ENCODE measurements at places on chromosomes 5 and 9.
A peak's percentile ranks its signal among the peaks of the same experiment; 100 is the strongest.

DNA sequence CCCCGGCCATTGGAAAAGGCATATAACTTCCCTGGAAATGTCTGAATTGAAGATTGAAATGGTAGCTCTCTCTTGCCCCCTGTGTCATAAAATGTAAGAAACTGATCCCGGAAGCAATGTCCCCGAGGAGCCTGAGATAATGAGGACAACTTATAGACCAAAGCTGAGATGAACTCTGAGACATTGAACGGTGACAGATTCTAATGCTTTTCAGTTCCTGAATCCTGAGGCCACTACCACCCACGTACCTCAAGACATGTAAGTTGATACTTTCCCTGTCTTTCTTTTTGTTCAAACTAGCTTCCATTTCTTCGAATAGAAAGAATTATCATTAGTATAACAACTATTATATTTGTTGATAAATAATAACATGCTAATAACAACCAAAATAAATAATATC lies 51.0 kb downstream of the KIF4B start:
- DNase-seq = no peak

DNA sequence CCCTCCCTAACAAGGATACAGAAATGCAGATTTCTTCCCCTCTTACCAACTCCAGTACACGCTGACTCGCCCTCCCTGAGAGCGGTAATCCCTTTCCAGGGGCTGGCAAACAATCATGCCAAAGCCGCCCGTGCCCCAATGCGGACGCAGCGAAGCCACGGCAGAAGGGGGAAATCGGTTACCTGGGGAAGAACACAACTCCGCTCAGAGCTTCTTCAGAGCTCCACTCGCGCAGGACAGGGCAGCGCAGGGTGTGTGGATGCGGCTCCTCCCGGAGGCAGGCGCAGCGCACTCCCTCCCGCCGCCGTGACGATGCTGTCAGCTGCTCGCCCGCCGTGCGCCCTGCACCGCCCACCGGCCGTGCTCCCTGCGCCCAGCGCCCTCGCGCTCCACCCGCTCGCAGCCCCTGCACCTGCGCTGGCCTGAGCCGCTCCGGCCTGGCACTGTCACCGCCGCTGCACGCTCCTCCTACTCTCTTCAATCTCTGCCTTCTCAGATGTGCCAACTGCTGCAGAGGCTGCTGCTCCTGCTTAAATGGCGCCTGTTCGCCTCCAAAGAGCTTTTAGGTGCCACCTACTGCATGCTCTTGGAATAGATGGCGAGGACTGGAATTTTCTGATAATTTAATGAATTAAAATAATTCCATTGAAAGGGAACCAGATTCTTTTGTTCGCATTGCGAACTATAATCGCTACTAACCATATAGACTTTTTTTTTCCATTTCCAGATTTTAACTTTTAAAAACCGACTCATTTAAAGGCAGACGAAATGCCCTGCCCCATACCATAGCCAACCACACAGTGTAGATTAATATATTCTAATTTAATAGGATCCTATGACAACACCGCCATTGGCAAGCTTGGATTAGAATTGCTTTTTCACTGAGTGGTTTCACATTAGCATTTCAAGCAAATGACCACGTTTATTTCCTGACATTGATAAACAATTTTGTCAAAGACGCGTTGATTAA lies at the start of gene DIRAS2:
DIRAS2 (minus strand) TSS at position 255 of the 970 bp plus-strand sequence. CDS start 28,997 bp downstream, outside the sequence.
- DNase-seq = no peak

GRCh38 chr9:84667571-84668195 lies 1.8 kb upstream of the NTRK2 start:
- no peak for DNase-seq

GRCh38 chr9:97557606-97558095 lies 56.2 kb downstream of the TMOD1 start:
- DNase-seq = no peak

DNA sequence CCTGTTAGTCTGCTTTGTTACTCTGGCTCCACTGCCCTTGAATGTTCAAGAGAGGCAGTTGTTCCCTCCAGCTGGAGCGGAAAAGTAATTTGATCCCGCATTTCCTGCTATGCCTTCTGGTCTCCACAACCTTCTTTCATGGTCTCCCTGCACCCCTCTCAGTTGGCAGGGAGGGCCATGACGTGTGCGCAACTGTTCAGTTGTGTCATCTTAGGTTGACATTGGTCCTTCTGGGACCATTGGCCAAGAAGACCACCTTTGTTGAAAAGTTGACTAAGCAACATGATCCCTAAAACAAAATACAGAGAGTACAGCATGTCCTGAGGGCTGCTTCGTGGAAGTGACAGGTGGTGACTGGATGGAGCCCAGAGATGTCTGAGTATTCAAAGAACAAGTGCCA lies 192.5 kb upstream of the TUT7 start:
- no peak for DNase-seq

DNA sequence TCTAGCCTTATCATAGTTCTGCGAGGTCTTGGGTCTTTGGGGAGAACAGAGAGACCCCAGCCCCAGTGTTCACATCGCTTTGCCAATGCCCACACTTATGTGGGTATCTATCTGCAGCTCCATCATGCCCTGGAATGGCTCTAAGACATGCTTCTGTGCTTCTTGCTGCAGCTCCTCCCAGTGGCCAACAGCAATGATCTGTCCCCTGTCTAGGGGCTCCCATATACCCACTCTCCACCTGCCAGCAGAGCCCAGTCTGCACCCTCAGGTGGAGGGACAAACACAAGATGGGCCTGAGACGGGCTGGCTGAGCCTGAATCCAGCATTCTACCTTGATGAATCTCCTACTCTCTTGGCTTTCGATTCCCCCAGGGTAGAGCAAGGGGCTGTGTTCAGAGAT lies 14.6 kb upstream of the DAP start:
- no peak for DNase-seq

- no peak for DNase-seq
Measured at GRCh38 chr5:1003296-1003937, 5.2 kb upstream of the NKD2 start.

GRCh38 chr5:154498994-154499393 lies 21.0 kb upstream of the HAND1 start:
- no peak for DNase-seq

DNA sequence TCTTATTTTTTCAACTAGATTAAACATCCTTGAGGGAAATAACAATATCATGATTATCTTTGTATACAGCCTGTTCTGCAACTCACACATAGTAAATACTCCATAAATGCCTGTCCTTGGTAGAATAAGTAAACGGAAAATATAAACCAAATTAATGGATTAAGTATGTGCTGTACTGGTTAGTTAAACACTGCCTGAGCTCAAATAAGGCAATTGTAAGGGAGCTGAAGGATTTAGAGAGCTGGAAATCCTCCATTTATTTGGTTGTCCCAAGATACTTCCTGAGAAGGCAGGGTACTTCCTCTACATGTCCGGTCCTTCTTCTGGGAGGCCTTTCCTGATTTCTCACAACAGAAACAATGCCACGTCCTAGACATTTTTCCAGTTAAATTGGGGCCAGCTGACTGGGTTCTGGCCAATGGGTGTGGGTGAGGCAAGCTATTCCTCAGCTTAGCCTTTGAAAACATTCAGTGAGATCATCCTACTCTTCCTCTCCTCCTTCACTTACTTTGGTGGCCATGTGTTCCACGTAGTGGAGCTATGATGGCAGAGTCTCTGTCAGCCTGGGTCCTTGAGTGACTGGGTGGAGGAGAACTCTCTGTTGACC lies 8.5 kb upstream of the C1QTNF3 start:
- DNase-seq = no peak

- no peak for DNase-seq
Measured at GRCh38 chr5:115589043-115589442, 13.2 kb downstream of the TICAM2 start.

DNA sequence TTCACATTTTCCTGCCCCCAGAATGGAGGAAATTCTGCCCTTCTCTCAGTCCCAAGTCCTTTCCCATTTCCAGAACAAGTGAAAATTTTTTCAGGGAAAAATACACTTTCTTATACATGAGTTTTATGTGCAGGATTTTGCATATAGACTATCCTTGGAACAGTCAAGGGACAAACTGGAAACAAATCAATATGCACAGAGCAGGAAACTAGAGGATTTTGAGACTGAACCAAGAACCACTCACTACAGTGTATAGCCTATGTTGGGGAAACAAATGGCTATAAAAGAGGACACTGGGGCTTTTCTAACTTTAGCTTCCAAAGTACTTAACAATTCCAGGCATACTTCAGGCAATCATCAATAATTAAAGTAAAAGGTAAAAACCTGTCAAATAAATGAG lies 1036.1 kb upstream of the ARRDC3 start:
- no peak for DNase-seq

DNA sequence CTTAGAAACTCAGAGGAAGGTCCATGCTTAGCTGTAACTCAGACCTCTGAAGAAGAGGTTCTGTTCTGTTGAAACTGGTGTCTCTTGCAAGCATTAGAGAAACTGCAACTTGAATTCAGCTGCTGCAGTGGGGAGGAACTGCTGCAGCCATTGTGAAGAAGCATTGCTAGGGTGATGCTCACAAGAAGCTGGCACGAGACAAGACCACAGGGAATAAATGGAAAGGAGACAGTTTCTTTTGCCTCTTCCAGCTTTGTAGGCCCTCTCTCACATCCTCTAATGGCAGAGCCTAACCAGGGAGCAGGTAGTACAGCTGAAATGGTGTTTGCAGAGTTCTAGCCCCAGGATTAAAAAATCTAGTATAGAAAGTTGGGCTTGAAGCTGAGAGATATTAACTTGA lies 148.0 kb upstream of the DMAC1 start:
- no peak for DNase-seq

- DNase-seq = no peak
Measured at GRCh38 chr9:74275872-74276508, 221.1 kb upstream of the RORB start.

- peak; percentile 3 for DNase-seq
Measured at GRCh38 chr9:1869843-1870242, 145.3 kb upstream of the SMARCA2 start.

DNA sequence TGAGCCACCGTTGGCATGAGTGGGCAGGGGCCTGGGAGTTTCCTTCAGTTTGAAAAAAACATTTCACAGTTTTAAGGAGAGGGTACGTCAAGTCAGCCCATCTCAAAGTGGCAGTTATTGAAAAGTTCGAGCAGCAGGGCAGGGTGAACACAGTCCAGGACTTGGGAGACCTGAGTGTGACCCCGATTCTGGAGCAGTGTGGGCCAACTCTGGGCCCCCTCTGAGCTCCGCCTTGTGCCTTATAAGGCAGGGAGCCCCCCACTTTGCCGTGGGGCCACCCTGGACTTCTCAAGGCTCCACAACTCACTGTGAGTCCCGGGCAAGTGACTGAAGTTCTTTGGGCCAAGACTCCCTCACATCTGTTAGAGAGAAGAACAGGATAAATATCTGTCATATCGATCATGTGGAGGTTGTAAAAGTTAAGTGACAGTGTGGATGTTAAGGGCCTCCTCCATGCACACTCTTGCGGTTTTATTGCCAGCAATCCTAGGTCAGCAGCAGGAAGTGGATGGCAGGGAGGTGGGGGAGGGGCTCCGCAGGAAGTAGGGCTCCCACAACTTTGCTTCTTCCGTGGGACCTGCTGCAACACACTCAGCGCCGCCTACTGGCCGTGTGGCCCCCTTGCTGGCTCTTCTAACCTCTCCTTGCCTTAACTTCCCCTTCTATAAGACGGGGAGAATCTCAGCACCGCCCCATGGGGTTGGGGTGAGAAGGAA lies 38.4 kb downstream of the HRH2 start:
- DNase-seq = peak; percentile 82

GRCh38 chr5:100841358-100842076 lies 61.6 kb downstream of the ST8SIA4 start:
- no peak for DNase-seq

DNA sequence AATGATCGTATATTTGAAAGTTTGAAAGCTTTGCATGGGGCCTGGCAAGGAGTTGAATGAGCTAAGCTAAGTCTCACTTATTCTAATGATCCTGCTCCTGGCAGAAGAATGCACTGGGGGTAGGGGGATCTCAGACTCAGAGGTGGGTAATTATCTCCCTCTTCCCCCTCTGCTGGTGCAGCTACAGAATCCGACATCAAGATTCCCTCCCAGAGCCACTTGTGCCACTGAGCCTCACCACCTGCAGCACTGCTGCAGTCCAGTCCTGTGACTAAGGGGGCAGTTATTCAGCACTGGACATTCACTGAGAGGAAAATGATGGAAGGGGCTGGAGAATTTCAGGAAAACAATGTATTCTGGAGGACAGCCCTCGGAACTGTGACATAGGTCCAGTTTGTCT lies 205.8 kb downstream of the DEPDC1B start:
- DNase-seq = no peak

DNA sequence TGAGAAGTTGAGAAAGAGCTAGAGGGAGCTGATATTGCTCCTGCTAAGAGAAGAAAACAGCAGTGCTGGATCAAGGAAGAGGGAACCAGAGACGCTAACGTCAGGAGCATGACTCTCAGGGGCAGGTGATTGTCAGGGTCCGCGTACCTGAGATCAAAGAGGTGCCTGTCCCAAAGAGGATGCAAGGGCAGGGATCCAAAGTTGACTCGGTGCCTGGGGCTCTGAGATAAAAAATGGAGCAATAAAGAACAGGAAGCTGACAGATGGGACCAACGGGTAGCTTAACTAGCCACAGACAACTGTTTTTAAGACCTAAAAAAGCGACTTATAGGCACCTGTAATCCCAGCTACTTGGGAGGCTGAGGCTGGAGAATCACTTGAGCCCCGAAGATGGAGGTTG lies 517.8 kb downstream of the IRX1 start:
- DNase-seq = no peak

GRCh38 chr5:128053291-128053954 lies 30.1 kb upstream of the SLC12A2 start:
- DNase-seq = no peak

DNA sequence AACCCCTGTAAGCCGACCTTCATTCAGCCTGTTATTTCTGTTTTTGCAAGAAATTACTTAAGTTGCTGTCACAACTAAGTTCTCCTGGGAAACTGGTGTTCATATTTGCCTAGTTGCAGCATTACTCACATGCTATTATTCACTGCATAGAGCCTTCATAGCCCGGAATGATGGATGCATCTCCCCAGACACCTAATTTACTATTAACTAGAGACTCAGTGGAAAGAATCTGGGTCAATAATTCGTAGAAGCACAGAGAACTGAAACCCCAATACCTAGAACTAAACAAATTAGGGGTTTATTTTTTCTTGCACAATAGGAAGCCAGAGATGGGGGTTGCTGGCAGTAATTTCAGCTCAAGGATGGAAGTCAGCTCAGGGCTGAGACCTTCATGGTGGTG lies 45.7 kb upstream of the FAM170A start:
- no peak for DNase-seq

DNA sequence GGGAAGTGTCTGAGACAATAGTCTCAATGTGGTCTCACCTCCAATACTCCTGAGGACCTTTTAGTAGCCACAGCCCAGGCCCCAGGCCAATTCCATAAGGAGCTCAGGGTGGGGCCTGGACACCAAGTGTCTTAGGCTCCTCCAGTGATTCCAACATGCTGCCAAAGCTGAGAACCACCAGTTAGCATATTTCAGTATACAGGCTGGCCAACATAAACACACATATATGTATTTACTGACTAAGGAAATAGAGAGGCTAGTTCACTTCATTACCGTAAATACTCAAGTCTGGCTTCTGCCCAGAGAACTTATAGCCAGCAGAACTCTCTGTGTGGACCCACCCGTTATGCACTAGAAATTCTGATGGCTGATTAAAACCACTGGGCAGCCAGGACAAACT lies 24.1 kb downstream of the S1PR3 start:
- DNase-seq = no peak

GRCh38 chr5:133412661-133413060 lies 199.7 kb downstream of the FSTL4 start:
- no peak for DNase-seq
